ENCODE measurements at places on chromosomes 13 and 19.
A peak's percentile ranks its signal among the peaks of the same experiment; 100 is the strongest.

DNA sequence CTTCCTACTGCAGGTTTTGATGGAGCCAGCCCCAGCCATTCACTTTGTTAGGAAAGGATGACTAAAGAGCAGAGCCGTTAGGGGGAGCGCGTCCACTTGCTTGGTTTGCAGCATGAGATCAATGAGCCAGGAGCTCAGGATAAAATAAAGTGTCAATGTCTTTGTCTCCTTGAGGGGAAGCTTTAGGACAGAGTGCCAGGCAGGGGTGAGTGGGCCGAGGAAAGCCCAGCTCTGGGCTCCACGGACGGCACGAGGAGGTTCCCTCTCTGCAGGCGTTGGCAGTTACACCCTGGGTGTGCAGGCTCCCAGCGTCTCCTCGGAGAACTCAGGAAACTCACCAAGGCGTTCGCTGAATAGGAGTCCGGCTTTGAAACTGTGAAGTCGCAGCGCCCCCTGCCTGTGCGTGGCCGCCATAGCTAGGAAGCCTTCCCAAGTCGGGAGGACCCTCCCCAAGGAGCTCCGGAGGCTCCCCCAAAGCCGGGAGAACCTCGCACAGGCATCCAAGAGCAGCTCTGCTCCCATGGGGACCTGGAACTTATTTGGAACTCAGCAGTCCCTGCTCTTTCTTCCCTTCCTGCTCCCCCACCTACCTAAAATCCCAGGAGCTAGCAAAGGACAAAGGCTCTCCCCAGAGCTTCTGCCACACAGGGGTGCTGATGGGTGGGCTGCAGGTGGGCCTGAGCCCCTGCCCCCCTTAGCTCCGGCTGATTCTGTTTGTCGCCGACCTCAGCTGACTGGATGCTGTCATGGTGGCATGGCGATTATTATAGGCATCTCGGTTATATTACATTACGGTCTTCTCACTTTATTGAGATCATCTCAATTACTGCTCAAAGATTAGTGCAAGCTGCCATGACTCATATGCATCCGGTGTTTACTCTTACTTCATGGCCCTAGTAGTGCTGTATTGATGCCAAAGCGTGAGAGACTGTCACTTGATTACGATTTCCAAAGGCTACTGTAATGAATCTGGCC lies 34.4 kb downstream of the GSX1 start:
- peak; percentile 67 for DNase-seq

- no peak for DNase-seq
Measured at GRCh38 chr13:81488021-81488420, 1147.1 kb upstream of the SPRY2 start.

DNA sequence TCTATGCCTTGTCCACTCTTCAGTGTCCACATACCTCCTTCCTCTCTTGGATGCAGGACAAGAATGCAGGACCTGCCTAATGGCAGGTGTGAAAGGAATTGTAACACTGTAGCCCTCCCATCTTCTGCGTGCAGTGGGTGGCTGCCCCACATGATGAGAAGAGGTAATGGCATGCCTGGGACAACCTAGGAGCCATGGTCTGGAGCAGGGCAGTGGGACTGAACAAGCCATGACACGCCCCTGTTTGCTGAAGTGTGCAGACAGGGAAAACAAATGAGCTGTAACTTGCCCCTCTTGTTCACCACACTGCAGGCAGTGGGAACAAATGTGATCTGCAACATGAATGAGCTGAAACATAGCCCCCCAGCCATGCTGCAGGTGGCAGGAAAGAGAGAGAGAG lies 192.2 kb downstream of the PCDH17 start:
- DNase-seq = no peak

DNA sequence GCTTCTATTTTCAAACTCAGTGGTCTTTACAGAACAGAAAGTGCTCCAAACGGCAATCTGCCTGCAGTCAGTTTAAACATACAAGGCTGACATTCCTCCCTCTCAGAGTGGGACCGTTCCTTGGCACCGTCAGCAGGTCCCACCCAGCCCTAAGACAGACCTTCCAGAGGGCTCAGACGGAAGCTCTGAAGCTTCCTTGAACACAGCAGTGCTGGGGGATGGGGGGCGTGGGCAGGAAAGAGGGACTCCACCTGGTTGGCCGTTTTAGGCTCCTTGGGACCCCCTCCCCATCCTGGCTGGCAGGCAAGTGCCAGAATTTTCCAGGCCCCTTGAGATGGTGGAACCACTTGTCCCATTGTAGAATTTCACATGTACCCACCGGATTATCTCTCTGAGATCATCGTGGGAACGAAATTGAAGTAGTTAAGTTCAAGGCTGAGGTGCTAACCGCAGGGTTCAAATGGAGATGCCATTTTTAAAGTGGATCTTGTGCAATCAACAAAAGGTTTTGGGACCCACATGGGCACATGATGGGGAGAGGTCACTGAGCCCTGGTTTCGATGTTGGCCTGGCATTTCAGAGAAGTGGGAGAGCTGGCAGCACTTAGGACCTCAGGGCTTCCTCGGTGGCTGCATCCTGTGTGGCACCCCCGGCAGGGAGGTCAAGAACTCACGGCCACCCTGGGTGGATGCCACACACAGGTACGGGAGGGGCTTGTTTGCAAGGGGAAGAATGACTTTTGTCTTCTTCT lies 46.2 kb downstream of the KLF2 start:
- no peak for DNase-seq

DNA sequence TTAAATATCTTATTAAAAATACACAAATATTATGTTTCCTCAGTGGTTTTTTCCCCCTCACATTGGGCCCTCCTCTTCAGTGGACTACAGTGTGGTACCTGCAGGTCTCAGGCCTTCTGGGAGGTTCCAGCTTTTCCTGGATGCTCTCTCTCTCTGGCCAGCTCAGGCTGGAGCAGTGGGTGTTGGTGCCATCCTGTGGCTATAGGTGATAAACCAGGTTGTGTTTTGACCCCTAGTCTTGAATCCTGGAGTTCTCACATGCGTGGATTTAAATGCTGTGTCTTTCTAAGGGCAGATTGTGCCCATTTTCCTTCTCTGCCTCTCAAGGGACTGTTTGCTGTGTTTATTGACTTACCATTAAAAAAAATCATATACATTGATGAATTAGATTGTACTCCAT lies 41.2 kb upstream of the ZNF527 start:
- DNase-seq = no peak

DNA sequence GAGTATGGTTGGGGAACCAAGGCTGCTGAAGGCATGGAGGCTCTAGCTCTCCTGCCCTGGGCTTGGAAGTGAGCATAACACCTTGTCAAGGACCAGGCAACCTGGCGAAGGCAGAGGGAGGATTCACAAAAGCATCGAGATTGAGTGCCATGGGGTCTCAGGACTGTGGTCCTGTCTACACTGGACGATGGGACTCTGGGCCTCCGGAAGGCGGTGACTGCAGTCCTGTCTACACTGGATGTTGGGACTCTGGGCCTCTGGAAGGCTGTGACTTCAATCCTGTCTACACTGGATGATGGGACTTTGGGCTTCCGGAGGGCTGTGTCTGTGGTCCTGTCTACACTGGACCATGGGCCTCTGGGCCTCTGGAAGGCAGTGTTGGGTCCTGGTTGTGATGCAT lies 290.4 kb downstream of the TEX29 start:
- DNase-seq = no peak

DNA sequence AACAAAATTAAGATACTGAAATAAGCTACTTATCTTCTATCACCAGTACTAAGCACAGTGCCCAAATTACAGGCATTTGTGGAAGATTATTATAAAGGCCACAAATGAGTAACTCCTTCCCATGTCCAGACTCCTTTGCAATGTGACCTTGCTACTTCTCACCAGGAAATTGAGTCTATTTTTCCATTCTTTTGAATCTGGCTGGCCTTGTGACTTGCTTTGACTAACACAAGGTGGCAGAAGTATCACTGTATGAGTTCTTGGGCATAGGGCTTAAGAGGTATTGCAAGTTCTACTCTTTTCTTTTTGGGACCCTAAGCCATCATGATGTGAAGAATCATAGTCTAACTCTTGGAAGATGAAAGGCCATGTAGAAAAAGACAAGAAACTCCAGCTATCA lies 49.9 kb downstream of the UGGT2 start:
- no peak for DNase-seq

DNA sequence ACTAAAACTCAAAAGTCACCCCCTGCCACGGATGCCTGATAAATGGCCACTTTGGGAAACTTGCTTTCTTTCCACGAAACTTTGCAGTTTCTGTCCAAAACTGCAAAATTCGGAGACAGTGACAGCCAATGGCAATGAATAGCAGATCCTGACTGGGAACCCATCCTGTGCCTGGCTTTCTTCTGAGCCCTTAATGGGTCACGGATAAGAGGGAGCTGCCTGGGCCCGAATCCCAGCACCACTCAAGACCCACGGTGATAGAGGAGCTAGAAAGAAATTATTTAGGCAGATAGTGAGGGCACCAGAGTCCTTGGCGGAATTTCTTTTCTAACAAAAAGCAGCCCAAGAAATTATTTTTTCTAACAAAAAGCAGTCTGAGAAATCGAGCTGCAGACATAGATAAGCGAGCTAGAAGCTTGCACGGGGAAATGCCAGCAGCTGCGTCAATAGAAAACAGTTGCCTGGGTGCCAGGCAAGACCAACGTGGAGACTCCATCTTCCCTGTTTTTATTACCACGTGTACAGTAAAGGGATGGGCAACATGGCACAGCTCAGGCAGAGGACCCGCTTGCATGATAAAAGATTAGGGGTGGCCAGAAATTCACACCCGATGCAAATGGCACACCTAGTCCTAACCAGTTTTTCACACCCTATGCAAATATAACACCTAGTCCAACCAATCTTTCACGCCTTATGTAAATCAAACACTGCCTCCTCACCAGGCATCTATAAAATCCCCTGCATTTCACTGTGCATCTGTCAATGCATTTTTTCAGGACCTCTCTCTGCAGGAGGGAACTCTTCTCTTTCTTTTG lies 7.1 kb upstream of the HSH2D start:
- no peak for DNase-seq

DNA sequence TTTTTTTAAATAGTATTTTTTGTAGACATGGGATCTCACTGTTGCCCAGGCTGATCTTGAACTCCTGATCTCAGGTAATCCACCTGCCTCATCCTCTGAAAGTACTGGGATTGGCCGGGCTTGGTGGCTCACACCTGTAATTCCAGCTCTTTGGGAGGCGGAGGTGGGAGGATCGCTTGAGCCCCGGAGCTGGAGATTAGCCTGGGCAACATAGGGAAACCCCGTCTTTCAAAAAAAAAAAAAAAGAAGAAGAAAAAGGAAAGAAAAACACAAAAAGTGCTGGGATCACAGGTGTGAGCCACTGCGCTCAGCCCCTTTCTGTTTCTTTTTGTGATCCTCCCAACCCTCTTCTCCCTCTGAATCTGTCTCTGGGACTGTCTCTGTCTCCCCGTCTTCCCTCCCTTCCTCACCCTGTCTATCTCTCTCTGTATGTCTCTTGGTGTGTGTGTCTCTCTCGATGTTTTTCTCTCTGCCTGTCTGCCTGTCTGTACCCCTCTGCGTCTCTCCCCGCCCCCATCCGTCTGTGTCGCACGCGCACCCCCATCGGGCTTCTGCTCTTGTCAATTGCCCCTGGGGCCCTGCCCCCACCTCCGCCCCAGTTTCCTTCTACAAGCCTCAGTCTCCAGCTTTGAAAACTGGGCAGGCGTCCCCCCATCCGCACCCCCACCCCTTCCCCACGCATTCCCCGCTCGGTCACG lies 540 bp upstream of the ZFP36 start:
- DNase-seq = no peak

DNA sequence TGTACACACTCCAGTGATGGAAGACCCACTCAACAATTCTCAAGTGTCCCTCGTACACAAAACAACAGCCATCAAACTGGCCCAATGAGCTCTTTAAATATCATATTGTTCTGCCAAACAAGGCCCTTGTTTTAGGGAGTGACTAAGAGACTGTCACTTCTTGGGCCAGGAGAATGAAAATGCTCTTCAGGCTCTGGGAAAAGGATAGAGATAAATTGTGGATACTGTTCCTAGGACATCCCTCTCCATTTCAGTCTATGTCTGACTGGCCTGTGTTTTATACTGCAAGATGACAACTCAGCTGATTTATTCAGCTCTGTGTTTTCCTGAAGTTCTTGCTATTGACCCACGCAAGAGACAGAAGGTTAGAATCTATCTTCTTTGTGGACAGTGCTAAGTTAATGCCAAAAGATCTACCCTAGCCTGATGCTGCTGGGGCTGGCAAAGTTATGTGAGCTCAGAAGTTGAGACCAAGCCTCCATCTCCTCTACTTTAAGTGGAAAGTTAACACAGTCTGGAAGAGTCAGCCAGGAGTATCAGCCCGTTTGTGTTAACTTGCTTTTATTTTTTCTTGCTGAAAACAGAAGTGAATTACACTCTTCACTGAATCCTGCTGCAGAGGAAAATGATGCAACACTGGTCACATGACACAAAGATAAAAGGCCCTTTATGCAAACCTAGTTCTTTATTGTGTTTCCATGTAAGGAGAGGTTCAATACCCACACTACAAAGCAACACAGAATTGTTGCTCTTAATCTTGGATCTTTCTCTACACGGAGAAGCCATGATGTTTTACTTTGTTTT lies 14.6 kb downstream of the FRY start:
- no peak for DNase-seq

GRCh38 chr19:19540064-19540714 lies 2.1 kb downstream of the CILP2 start:
- peak; percentile 36 for DNase-seq

DNA sequence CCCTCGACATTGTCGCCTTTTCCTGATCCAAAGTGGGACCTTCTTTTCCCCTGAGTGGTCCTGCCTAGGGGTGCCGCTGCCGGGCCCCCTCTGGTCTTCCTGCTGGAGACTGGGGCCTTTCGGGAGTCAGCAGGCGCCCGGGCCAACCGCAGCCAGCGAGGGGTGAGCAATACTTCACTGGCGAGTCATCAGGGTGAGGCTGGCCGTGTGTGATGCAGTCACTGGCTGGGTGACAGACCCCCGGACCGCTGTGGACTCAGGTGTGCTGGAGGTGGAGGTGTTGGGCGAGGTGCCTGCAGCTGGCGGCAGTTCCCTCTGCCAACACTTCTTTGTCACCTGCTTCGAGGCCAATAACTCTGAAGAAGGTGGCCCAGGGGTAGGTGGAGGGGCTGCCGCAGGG lies 1.5 kb upstream of the CGB5 start:
- no peak for DNase-seq

GRCh38 chr19:570251-570686 lies 2.1 kb upstream of the BSG start:
- DNase-seq = no peak

- DNase-seq = no peak
Measured at GRCh38 chr19:41997121-41997850, 3.3 kb upstream of the ATP1A3 start.

DNA sequence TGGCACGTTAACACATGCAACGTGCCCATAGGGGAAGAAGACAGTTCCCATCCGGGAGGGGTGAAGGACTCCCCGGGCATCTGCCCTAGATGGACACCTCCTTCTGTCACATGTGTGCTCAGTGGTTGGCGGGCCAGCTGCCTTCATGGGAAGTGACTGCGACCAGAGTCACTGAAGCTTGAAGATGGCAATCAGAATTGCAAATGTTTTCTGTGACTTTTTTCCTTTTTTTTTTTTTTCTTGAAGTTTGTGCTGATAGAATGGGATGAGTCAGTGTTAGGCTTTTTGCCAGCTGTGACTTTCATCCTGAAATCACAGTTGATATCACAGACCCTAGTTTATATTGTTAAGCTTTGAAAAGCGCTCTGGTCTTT lies 109.2 kb upstream of the MCF2L start:
- DNase-seq = no peak
